ENCODE measurements at places on chromosomes 4 and X.

GRCh38 chr4:138555584-138555983 is 313.4 kb upstream of the SLC7A11 start:
- DNase-seq, result no peak

- DNase-seq, result no peak
Measured at GRCh38 chr4:88661739-88662138, 35.9 kb downstream of the NAP1L5 start.

- DNase-seq, result no peak
Measured at GRCh38 chr4:2059726-2060602, 837 bp downstream of the NAT8L start.

DNA sequence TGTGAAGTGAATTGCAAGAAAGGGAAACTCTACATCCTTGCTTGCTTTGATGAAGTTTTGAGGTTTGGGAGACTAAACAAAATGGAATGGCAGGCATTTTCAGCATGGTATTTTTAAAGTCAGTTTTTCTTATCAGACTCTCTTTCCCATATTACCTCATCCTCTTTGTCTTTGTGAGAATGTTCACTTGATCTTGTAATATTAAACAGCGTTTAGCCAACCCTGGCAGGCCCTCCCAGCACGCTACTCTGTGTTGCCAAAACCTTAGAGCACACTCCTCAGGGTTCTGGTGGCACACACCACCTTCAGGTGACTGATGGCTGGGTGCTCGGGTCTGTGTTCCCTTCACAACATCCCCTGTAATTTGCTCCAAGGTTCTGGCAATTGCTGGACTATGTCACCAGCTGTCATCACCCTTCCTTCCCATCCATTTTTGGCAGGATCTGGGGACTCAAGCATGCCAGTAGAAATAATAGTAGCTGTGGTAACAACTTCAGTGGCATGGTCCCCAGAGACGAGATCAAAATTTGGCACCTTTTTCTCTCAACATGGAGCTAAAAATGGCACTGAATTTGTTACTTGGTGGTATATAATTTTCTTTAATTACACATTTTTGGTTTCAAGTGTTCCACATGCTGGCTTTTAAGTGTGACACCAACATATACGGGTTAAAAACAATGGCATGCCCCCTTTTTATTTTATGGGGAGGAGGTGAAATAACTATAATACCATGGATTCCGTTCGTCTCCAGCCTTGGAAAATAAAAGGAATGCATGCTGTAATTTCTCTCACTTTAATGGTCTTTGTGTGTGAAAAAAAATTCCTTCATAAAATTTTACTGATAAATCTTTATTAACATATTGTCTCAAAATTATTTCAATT is 273.1 kb downstream of the DCTD start:
- no peak for DNase-seq

- DNase-seq, result no peak
Measured at GRCh38 chr4:57344296-57344695, 234.1 kb upstream of the IGFBP7 start.

DNA sequence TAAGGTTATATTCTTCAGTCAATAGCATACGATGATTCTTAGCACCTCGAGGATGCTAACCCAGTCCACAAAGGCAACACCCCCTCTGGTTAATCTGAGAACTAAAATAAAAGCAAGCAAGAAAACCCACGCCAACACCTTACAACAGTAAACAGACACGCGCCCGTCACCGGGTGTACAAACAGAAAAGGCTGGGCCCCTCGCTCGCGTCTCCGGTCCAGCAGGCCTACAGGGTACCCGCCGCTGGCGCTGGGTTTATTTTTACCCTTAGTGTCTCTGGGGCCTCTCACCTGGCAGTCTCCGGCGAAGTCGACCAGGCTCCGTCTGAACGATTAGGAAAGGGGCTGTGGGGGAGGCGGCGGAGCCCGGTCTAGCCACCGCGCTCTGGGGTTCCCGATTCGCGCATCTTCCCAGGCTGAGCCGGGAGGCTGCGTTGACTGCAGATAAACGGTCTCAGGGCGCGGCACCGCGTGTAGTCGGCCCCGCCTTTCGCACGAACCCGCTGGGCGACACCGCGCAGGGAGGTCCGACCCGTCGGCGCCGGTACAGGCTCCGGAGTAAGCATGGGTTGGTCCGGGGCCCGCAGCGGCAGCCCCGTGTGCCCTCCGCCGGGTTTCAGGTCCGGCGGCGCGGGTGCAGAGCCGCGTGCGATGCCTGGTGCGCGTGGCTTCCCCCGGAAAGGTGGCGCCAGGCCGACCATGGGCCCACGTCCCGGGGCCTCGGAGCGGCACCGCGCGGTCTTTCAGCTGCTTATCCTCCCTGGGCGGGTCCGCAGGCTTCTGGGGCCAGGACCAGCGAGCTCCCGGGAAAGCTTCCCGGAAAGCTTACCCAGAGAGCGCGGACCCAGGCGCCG is 441 bp downstream of the SLC9B2 start:
- DNase-seq, result peak; percentile 51

DNA sequence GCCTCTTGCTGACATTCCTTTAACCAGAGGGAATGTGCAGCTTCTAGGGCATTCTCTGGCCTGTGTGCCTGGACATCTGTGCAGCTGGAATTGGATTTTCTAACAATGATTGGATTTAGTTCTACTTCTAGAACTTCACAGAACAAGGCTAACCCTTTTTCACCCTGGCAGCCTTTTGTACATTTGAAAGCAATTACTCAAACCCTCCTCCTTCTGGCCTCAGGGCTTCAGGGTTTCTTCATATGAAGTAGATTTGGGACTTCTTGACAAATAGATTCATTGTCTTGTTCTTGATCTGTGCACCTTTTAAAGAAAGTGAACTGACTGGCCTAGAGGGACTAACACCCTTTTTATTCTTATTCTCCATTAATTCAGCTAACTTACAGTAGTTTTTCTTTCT is 30.1 kb downstream of the SPATA18 start:
- no peak for DNase-seq

DNA sequence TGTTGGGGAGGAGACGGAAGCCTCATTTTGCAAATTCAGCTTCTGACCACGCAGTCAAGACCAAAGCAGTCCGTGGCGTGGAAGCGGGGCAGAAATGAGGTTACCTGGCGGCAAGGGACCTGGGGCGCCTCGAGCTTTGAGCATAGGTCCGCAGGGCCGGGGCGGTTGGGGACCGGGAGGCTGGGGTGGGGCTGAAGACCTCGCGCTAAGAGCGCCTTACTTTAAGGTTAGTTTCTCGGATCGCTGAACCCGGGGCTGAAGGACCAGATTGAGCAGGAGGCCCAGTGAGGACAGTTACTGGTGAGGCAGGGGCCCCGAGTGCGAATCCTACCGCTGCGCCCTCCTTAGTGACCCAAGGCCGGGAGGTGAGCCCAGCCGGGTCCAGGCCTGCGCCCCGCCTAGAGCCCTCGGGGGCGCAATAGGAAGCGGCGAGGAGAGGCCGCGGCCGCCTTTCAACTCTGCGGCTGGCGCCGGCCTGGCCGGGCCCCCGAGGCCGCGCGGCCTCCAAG is 7.5 kb downstream of the MSX1 start:
- DNase-seq, result no peak

DNA sequence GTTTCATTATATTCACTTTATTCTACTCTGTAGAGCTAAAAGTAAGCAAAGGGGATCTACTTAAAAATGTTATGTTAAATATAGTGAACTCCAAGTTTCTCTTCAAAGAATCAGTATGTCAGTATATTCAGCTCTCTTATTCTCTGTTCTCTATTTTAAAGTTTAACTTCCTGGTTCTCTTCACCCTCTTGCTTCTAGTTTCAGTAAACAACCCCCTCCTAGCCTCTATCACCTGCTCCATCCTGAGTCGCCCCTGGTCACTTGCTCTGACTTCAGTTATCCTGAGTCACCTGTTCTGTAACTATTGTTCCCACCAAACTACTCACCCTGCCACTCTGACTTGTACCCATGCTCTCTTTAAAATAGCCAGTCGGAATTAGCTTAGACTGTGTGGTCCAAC is 180.9 kb upstream of the AADAT start:
- no peak for DNase-seq

DNA sequence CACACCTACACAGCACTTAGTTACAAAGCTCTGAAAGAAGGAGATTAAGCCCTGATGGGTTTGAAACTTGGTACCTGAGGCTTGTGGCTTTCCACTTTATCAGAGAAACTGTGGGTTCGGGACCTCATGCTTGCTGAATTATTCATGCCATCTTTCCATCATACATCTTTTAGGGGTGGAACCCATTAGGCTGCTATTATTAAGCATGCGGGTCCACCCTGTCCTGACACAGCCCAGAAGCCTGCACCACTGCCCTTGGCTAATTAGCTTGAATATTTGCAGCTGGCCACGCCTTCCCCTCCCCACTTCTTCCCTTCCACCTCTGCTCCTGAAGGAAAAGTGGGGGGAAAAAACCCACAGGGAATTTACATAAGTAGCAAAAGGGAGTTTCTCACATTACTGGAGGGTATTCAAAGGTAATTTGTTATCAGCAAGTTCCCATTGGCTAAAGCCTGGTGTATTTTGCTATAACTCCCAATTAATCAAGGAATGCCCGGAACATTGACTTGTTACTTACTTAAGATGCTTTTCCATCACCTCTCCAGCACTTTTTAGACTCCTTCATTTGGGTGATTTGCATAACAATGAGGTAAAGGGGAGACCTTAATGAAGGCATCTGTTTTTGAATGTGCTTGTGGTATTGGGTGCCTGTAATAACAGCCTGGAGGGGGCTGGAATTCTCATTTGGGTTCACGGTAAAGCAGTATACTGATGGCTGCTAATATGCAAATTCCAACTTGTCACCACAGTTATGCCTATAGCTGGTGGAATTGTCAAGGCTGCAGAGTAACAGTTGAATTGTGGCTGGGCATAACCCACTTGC is 231.7 kb upstream of the GATB start:
- DNase-seq, result no peak

DNA sequence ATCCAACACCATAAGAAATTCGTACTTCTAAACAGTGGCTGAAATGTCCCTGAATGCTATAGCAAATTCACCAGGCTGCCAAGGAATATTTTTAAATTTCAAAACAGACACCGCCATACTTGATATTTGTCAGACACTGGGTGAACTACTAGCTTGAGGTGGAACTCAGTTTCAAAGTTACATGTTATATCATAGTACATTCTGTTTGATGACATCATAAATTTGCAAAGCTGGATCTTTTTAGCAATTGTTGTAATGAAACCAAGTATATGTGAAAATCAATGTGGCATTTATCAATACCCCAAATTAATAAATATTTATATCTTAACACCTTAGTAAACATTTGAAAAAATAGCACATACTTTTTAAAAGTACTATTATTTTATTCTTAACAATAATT is 14.2 kb downstream of the ART3 start:
- no peak for DNase-seq

DNA sequence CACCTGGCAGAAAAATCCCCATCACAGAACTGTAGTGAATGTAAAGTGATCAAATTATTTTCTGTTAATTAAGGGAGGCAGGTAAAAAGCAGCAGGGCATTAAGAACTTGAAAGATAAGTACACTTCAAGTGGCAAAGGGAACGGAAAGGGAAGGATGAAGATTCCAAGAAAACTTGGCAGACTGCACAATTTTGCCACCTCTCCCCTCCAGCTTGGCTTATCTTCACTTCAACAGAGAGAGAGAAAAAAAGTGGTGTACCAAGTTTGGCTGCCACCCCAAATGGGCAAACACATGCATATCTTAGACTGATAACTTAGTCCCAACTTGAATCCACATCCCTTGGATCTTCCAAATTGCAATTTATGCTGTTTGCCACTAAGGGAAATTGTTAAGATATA is 598.1 kb upstream of the ACTRT1 start:
- no peak for DNase-seq

DNA sequence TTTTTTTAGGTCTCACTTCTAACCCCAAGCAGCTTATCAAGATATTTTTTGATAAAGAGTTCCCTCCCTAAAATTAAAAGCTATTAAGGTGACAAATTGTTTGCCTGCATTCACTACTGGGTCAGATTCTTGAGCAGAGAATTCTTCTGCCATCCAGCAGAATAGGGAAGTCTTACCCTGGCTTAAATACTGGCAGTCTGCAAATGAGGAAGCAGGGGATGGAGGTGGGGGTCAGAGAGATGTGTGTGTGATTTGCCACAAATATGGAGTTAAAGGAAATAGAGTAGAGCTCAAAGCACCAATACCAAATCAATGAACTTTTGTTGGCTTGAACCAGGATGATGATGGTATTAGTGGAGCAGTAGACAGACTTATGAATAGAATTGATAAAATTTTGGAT is 122.2 kb downstream of the ANXA5 start:
- no peak for DNase-seq

GRCh38 chrX:97211070-97211469 is 327.4 kb downstream of the RPA4 start:
- DNase-seq, result no peak

- peak; percentile 20 for DNase-seq
Measured at GRCh38 chr4:1356181-1356998, 9.4 kb downstream of the UVSSA start.

DNA sequence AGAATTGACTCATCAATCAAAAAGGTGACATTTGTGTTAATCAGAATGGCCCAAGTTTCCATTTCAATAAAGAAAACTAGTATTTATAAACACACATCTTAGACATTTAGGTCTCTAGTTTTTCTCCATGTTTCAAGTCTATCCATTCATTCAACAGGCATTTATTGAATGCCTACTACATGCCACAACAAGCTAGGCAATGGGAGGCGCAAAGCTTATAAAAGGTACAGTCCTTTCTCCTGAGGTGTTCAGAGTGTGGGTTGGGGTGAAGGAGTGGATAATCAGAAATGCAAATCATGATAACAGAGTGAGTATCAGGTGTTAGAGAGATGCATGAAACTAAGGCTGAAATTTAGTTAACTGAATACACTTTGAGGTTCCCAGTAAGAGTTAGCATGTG is 78.0 kb downstream of the HCCS start:
- DNase-seq, result no peak

- no peak for DNase-seq
Measured at GRCh38 chrX:53882331-53882730, 161.9 kb downstream of the PHF8 start.

DNA sequence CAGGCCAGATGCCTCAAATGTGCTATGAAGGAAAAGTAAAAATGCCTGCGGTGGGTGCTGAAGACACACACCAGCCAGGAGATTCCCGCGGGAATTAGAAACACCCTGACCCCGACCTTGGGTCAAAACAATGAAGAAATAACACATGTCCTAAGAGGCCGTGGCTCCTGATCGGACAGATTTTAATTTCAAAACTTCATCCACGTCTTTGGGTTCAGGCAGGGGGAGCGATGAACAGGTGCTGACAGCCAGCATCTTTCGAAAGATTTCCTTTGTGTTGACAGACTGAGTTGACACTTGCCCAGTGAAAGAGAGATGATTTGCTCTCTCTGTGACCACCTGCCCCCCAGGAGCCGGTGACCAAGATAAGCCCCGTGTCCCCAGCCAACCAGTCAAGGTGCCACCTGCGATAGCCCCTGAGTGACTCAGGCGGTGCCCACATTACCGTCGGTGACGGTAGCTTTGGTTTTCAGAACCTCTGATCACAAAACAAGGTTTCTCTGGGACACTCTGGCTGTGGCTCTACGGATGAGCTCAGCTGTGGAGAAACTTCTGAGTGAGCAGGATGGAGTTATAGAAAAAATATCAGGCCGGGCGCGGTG is 11.0 kb upstream of the IL3RA start:
- DNase-seq, result no peak

- DNase-seq, result no peak
Measured at GRCh38 chrX:33831211-33831610, 300.9 kb downstream of the FAM47A start.

- DNase-seq, result no peak
Measured at GRCh38 chr4:97924341-97924958, 218.8 kb downstream of the STPG2 start.
